ENCODE measurements at places on chromosomes 3 and 15. TPM values are rescaled to one million over a fixed set of nuclear protein-coding genes. Genes with fewer than 3 reads are reported as not detected.
A peak's percentile ranks its signal among the peaks of the same experiment; 100 is the strongest.

LPP gene
- total RNA-seq: 89.0 TPM

DNA sequence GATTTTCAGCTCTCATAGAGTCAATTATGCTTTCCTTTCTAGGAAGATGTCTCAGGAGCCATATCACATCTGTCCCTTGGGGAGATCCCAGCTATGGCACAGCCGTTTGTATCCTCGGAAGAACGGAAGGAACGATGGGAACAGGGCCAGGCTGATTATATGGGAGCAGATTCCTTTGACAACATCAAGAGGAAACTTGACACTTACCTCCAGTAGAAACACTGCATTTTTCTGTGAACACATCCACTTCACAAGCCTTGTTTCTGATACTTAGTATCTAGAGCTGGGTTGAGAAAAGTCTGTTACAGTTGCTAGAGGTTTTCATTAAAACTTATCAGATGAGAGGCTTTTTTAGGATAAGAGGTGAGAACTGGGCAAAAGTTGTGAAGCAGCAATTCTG, 35.4 kb downstream of the GYG1 start:
- no peak for ATAC-seq

DNA sequence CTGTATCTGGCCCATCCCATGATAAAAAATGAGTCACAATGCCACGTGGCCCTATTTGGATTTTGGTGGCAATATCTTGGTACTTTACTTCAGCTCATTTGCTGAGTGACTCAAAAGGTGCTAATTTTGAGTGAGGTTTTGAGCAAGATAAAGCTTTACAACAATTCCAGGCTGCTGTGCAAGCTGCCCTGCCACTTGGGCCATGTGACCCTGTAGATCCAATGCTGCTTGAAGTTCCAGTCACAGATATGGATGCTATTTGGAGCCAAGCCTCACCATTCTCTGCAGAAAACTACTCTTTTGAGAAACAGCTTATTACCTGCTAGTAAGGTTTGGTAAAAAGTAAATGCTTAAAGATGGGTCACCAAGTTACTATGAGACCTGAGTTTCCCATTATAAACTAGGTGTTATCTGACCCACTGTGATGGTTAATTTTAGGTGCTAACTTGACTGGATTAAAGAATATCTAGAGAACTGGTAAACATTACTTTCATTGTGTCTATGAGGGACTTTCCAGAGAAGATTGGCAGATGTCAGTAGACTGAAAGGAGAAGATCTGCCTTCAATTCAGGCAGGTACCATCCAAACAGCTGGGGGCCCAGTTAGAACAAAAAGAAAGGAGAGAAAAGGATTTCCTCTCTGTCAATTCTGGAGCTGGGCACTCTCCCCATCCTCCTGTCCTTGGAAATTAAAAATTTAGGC, 1083.9 kb downstream of the DIPK2A start:
- ATAC-seq: no peak

DNA sequence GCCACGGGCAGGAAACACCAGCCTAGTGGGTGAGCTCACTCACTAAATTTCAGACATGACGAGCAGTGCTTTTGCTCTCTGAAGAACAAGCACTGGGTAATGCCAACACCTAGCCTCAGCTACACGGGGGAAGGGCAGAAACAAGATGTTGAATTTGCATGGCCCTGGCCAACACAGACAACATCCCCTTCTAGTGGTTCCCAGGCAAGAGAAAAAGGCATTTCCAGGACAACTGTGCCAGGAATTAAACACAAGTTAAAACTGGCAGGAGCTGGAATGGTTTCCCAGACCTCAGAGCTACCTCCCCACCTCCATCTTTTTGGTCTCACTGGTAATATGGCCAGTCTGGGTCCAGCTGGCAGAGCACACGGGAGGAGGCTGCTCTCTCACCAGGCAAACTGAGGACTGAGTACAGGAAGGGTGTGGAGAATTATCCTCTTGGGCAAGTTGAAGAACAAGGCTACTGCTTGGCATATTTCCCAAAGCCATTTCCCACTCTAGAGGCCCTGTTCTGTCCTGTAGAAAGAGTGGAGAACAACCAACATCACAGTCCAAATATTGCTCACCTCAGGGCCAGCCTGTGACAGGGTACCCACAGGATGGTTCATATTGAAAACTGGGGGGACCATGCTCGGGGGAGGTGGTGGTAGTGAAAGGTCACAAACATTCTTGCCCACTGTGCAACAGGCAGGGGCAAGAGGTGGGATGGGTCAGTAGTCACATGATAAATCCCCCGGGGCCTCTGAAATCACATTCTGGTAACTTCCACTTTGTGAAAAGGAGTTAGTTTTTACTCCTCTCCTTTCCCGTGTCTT, 26.5 kb downstream of the TSPAN3 start:
- peak; percentile 37 for ATAC-seq

- ATAC-seq: peak; percentile 46
Measured at GRCh38 chr3:72555714-72556113, 292.5 kb downstream of the SHQ1 start.

GRCh38 chr3:154098376-154098775, 22.8 kb upstream of the ARHGEF26 start:
- ATAC-seq: no peak

DNA sequence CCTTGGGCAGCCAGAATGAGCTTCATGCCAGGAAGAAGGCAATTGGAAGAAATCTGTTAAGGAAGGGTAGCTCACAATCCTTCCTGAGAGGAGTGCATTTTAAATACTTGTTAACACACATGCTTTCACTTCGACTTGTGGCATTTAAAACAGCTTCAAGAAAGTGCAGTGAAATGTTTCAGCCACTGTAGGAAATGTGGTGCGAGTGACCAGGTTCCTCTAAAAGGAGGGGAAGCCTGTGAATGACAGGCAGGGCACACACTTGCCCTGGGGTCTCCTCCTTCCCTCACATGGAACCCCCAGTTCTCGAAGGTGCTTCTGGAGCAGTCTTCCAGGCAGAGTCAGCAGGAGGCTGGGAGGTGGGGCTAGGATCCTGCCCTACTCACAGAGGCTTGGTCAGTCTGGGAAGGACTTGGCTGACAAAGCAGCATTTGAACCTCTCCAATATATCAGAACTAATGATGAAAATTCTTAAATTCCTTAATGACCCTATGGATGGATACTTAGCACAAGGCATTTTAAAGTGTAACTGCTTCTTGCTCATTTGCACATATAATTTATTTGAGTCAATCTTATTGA, 358.6 kb downstream of the CHST2 start:
- no peak for ATAC-seq

DNA sequence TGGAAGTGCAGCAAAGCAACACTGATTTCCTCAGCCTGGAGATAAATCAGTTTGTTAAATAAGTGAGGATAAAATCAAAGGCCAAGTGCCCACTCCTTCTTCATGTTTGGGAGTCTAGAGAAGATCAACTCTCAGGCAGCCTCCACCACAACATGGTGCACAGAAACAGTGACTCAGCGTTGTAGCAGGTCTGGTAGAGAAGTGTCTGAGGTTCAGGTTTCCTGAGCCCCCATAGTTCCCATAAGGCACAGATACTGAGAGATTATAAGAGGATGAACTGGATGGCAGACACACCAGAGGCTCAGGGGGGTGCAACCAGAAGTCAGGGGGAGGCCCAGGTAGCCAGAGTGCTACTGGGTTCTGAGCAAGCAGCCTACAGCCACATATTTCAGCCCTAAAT, 166.7 kb downstream of the FRMD5 start:
- no peak for ATAC-seq

DNA sequence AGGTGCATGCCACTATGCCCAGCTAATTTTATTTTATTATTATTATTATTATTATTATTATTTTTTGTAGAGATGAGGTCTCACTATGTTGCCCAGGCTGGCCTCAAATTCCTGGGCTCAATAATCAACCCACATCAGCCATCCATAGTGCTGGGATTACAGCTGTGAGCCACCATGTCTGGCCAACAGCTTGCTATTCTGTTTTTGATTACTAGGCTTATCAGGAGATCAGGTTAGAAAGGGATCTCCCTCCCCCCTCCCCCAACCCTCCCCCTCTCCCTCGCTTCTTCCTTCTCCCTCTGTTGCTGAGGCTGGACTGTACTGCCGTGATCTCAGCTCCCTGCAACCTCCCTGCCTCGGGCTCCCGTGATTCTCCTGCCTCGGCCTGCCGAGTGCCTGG, 8.6 kb downstream of the CLN6 start:
- ATAC-seq: no peak

GRCh38 chr3:127685708-127686511, 13.2 kb downstream of the ABTB1 start:
- no peak for ATAC-seq

GRCh38 chr3:124352149-124352539, 360.2 kb upstream of the ROPN1 start:
- ATAC-seq: no peak

DNA sequence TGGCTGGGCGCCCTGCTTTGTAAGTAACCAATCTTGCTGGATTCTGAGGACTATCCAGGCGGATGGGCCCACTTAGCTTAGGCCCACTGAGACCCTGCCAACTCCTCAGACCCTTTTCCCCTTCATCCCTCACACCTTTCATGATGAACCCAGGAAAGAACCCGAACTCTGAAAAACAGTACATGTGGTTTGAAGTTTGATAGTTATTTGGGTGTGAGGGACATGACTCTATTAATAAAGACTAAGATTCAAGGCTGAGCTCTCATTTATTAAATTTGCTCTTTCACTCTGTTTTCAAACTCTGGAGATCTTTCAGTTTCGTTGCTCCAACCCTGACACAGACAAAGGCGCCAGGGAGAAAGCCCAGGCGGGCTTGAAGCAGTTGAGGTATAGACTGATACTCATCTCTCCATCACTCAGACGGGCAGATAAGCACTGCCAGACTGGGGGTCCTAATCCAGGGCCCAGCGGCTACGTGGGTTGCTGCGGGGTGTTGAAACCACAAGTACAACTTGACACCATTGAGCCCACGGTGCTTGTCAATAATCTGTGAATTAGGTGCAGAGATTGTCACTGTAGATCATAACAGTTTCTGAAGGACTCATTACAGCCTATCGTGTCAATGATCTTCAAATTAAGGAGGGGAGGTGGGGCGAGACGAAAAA, 7.2 kb upstream of the SOX2 start:
- ATAC-seq: no peak
